CD4-positive, alpha-beta T cell treated with Interleukin-17A for 1 hour (primary cell): ENCODE measurements at places on chromosomes 13 and 19.

DNA sequence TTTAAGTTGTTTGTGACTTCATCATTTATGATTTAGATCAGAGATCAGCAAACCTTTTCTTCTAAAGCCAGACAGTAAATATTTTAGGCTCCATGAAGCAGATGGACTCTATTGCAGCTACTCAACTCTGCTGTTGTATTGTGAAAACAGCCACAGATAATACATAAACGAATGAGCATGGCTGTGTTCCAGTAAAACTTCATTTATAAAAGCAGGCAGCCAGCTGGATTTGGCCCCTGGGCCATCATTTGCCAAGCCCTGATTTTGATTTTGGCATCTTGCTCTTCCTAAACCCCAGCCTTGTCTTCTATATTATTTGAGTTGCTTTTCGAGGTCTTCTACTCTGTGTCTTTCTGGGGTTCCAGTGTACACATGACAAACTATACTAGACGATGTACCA, 41.3 kb downstream of the RNASEH2B start:
- no peak for DNase-seq

DNA sequence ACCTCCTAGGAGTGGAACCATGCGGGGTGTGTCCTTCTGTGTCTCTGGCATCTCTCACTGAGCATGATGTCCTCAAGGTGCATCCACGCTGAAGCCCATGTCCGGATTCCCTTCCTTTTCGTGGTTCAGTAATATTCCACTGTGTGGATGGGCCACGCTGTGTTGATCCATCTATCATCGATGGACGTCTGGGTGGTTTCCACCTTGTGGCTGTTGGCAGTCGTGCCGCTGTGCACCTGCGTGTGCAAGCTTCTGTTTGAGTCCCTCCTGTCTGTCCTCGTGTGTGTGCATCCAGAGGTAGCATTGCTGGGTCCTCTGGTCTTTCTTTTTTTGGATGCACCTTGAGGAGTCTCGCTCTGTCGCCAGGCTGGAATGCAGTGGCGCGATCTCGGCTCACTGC, 11.2 kb upstream of the GNA15 start:
- DNase-seq: no peak

GRCh38 chr19:47312366-47313006, 2.8 kb downstream of the C5AR1 start:
- DNase-seq: no peak

GRCh38 chr13:114049026-114049425, 75.2 kb upstream of the C13orf46 start:
- DNase-seq: peak; percentile 40

DNA sequence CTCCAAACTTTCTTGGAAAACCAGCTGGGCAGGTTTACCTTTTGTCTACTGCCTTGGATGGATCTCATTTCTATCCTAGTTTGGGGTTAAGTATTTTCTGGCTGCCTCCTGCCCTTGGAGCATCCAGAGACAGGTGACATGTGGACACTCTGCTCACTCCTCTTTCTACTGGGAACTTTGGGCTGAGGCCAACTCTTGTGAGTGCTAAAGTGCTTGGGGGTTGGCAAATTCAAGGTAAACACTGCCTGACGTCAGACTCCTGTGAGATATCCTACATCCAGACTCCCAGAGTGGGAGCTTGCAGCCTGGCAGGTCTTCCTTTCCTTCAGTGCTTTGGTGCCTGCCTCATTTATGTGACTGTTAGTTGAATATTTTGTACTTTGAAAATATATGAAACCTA, 388.1 kb downstream of the KCNRG start:
- DNase-seq: no peak

DNA sequence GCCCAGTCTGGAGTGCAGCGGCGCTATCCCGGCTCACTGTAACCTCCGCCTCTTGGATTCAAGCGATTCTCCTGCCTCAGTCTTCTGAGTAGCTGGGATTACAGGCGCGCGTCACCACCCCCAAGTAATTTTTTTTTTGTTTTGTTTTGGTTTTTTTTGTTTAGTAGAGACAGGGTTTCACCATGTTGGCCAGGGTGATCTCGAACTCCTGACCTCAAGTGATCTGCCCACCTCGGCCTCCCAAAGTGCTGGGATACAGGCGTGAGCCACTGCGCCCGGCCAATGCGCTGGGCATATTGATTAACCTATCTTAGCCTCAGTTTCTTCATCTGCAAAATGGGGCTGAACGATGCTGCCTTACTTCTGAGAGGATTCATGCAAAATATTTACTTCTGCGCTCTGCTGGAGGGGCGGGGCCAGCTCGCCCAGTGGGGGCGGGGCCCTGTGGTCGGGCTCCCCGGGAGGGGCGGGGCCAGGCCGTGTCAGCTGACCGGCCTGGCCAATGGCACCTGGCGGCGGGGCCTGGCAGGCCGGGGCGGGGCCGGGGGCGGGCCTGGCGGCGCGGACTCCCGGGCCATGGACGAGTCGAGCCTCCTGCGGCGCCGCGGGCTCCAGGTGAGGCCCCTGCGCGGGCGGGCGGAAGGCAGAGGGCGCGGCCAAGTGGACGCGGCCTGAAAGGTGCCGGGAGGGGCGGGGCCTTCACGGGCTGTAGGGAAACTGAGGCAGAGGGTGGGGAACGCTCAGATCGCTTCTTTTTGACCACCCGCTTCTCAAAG, at the start of gene MAST3:
Gene MAST3 (plus strand): TSS at position 562 of the 776 bp plus-strand sequence. CDS start 15 bp downstream, at position 577.
- DNase-seq: peak; percentile 94

GRCh38 chr19:6800991-6801484, 28.5 kb downstream of the VAV1 start:
- peak; percentile 37 for DNase-seq

DNA sequence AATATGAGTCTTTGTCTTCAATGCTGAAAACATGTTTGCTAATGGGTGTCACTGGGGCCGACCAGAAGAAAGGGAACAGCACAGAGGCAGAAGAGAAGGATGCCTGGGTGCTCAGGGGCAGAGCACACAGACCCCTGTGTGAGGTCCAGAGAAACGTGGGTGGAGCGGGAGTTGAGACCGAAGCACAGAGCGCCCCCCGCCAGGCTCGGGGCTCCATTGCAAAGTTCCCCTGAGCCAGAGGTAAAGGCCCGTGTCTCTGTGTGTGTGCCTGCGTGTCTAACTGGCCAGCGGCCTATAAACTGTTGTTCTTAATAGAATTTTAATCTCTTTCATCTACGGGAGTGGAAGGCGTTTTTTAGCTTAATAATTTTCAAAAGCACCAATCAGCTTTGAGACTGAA, 343.1 kb downstream of the TEX29 start:
- no peak for DNase-seq

DNA sequence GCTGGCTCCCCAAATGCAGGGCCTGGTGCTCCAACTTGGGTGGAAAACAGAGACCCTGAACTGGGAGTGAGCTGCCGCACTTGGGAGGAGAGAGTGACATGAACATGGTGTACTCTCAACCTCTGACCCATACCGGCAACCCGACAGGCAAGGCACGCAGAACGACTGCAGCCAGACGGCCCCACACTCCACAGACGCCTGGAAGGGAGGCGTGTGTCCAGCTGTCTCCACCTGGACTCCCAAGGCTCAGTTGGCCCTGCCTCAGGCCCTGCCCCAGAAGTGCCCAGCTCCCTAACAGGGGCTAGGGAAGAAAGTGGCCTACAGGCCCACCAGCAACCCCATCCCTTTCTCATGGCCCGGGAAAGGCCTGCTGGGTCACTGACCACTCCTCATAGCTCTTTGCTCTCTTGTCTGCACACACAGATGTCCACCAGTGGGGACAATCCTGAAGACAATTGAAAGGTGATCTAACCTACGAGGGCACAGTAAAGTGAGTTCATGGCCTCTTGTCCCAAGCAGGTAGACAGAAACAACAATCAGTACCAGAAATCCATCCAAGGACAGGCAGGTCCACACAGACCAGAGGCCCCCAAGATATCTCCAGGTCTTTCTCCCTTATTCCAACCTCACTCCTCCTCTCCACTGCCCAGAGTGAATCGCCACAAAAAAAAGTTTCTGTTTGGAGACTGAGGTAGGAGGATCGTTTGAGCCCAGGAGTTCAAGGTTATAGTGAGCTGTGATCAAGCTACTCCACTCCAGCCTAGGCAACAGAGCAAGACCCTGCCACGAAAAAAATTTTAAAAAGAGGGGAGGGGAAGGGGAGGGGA, 28.2 kb downstream of the ELL start:
- no peak for DNase-seq

- no peak for DNase-seq
These were observed 74.9 kb upstream of the KL start for GRCh38 chr13:32941368-32941767.

- DNase-seq: no peak
These were observed 33.0 kb downstream of the GPC6 start for GRCh38 chr13:93259527-93260080.

- DNase-seq: no peak
These were observed 3.4 kb downstream of the PEAK3 start for GRCh38 chr19:2278459-2279158.

- no peak for DNase-seq
These were observed 343.4 kb downstream of the SLITRK5 start for GRCh38 chr13:88014527-88014926.

GRCh38 chr19:45152504-45153338, 8.1 kb downstream of the NKPD1 start:
- DNase-seq: peak; percentile 64

DNA sequence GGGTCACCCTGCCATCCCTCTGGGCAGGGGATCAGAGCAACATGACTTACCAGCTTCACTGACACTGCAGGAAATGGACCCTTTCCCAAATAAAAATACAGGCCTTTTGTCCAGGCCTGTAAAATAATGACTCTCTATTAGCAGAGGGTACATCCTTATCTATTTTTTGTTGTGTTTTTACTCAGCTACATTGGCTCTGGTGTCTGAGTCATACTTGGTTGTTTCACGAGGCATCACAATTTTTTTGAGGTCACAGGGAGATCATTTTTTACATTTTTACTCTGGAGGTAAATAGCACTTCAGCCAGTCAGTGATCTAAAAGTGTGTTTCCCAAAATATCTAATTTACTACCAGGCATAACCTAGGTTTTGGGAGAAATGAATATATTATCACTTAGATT, 6.9 kb upstream of the HTR2A start:
- DNase-seq: no peak

GRCh38 chr19:38264486-38265212, at the start of gene SPINT2:
Gene SPINT2 (plus strand): TSS chr19:38264573. CDS start chr19:38264893, 320 bp downstream.
- no peak for DNase-seq

DNA sequence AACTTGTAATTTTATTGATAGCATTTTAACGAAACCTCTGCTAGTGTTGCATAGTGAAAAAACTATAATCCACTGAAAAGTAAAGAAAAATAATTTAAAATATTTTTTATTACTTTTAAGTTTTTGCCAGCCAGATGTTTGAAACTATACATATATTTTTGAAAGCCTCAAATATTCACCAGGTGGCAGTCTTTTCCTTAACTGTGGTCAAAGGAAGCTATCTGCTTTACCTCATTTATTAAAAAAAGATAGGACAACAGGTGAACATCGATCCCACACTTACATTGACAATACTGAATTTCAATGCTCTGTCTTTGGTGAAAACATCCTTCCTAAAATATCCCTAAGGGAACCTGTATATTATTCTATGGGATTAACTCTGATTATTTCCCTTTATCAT, 100.5 kb downstream of the TRPC4 start:
- no peak for DNase-seq

- no peak for DNase-seq
These were observed 2898.7 kb upstream of the PCDH20 start for GRCh38 chr13:64314331-64314730.

- no peak for DNase-seq
These were observed 33.9 kb upstream of the NPAS1 start for GRCh38 chr19:46985542-46986415.

DNA sequence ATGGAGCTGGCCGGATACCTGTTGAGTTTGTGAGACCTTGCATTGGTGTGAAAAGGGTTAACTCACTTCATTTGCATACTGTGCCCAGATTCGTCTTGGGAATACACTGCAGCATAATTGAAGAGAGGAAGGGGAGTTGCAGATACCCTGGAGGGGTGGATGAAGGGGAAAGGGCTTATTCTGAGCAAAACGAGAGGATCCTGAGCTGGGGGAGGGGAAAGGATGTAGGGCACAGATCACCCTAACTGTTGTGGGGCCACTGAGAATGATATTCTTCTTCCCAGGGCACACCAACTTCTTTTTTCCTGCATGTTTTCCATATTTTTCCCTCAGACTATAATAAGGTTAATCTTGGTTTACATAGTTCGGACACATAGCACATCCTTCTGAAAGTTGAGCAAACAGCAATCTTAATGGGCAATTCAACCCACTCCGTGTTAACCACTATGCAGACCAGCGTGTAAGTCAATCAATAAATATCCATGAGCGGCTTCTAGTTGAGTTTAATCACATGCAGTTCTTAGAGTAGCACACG, 11.7 kb upstream of the PTPRS start:
- no peak for DNase-seq

DNA sequence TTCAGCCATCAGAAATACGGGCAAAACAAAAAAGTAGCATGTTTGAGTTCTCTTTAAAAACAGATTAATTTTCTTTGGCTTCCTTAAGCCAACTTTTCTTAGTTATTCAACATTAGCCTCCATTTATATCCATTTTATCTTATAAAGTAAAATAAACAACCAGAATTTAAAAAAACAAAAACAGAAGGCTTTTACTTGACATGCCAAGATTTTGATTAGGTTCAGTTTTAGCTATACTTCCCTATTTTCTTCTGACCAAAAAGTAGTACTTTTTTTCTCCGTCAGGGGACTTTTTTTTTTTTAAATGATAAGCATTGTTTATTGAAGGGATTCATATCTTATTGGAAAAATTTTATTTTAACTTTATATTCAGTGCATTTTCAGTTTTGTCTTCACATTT, 18.1 kb downstream of the RNASEH2B start:
- no peak for DNase-seq

DNA sequence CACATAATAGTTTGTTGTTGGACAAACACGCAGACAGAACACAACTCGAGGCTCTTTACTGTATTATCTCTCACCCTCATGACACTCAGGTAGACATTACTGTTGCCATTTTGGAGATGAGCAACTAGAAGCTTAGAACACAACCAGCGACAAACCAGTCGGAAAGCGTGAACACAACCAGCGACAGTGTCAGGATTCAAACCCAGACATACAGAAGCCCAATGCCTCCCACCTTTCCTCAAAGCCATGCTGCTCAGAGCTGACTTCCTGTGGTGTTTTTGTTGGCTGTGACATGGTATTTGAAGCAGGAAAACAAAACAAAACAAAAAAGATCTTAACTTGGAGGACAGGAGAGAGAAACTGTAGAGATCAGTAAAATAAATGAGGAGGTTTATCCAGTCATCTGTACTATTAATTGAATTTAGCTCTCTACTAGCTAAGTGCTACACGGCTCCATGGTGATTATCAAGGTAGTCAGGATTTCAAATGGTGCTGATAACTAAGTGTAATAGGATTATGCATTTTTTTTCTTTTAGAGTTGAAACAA, 92.1 kb downstream of the STARD13 start:
- no peak for DNase-seq

DNA sequence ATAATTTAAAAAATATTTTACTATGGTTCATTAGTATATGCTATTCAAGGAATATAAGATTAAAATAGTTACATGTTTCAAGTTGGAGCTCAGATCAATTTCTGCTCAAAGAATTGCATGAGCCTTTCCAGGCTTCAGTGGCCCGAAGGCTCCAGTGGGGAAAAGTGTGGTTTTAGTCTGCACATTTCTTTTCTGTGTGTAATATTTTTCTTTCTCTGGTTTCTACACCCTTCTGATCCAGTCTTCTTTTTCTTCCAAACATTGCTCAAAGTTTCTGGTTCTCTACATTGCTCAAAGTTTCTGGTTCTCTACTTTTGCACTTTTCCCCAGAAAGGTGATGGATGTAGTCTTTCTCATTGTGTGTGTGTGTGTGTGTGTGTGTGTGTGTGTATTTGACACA, 64.7 kb upstream of the OXGR1 start:
- DNase-seq: no peak
